ENCODE measurements at places on chromosomes 1 and 21.

GRCh38 chr1:82549841-82550240 is 749.1 kb downstream of the ADGRL2 start:
- DNase-seq = no peak

- no peak for DNase-seq
These were observed 50.3 kb downstream of the B3GALT5 start for GRCh38 chr21:39663066-39663465.

DNA sequence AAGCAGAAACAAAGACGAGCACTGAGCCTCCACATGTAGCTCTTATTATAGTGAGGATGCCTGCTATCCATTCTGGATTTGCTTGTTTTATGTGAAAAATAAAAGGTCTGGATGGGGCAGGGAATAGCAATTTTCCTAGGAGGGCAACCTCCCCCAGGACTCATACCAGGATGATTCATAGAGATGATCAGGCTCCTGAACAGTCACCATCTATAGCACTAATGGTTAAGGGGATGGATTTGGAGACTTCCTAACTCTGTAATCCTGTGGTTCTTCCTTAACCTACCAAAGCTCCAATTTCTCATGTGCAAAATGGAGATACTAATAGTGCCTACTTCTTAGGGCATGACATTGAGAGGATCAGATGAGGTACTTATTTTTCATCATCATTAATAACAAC is 34.5 kb upstream of the CD58 start:
- no peak for DNase-seq

DNA sequence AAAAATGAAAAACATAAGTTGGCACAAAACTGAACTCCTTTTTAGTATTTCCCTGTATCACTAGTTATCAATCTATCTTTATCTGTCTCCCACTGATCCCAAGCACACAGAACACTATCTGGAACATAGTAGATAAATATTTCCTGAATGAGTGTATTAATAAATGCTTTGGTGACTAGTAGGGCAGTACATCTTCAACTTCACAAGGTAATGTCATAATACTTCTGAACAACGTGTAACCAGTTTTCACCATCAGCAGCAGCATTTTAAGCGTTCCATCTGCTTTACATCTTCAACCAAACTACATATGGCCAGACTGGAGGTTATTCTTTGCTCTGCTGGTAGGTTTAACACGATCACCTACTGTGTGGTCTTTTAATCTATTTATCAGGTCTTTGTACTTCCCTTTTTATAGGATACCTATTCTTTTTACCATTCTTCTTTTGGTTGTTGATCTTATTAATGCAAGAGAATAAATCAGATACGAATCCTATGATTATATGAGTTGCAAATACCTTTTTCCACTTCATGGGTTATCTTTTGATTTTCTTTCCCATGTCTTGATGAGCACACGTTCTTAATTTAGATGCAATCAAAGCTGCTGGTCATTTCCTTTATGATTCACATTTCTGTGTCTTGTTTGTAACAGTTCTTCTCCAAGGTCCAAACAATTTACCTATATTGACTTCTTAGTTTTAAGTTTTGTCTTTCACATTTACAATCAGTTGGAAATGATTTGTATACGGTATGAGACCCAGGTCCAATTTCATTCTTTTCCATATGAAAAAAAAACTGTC is 16.3 kb downstream of the GPBP1L1 start:
- no peak for DNase-seq

DNA sequence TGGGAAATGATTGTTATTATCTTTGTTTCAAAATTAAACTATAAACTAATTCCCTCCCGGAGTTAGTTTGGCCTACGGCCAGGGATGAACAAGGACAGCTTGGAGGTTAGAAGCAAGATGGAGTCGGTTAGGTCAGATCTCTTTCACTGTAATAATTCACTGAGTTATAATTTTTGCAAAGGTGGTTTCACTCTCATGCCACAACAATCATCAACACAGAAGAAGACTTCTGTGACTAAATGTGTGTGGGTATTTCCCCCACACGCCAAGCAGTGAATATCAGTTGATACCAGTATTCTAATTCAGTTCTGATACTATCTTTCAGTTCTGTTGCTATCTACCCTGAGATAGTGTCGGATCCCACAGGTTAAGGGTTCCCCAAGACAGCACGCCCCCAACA is 215.1 kb downstream of the S1PR1 start:
- DNase-seq = no peak

- DNase-seq = no peak
These were observed 4.1 kb downstream of the ATP2B4 start for GRCh38 chr1:203630697-203631096.

DNA sequence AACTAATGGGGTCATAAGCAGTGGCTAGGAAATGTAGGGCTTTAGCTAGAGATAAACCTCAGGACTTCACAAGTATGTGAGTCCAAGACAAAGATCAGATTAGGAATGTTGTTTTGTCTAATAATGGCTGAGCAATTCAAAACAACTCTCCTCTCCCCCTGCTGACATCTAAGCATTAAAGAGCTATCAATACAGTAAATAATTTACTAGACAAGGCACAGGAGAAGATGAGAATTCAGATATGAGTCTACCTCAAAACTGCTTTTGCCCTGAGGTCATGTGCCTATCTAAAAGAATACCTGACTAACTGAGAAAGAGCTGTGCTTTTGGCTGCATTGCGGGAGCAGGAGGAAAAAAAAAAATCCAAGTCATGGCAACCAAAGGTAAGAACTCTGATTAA is 86.8 kb downstream of the SPATA17 start:
- DNase-seq = no peak

GRCh38 chr1:199172171-199173124 is 533.6 kb downstream of the PTPRC start:
- no peak for DNase-seq

GRCh38 chr1:153032677-153033308 is 1.8 kb downstream of the SPRR1B start:
- DNase-seq = peak; percentile 88

DNA sequence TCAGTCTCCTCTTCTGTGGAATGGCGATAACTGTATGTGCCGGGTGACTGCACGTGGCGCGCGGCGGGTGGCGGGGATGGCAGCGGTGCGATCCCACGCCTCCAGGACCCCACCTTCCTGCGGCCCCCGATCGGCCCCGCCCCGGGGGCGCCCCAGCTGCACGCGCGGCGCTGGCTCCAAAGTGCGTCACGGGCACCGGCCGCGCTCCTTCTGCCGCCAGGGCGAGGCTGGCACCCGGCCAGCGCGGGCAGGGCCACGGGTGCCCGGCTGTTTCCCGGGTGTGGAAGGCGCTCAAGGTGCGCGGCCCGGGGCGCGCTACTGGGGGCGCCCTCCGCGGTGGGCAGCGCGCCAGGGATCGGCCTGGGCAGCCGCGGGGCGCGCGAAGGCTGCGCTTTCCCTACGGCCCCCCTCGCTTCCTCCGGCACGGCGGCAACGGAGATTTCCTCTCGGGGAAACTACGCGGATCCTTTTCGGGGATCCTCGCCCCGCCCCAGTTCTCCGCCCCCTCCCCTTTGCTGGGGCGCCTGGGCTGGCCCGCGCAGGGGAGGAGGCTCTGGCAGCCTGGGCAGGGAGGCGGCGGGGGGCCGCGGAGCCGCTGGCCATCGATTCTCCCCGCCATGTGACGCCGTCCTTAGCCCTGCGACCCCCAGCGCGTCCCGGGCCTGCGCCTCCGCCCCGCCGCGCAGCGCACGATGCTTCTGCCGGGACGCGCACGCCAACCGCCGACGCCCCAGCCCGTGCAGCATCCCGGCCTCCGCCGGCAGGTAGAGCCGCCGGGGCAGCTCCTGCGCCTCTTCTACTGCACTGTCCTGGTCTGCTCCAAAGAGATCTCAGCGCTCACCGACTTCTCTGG is at the start of gene EVA1C:
Gene EVA1C, plus strand, starts transcription at position 545 of the 853 bp plus-strand sequence. Its CDS starts 148 bp downstream, at position 693.
- peak; percentile 57 for DNase-seq

DNA sequence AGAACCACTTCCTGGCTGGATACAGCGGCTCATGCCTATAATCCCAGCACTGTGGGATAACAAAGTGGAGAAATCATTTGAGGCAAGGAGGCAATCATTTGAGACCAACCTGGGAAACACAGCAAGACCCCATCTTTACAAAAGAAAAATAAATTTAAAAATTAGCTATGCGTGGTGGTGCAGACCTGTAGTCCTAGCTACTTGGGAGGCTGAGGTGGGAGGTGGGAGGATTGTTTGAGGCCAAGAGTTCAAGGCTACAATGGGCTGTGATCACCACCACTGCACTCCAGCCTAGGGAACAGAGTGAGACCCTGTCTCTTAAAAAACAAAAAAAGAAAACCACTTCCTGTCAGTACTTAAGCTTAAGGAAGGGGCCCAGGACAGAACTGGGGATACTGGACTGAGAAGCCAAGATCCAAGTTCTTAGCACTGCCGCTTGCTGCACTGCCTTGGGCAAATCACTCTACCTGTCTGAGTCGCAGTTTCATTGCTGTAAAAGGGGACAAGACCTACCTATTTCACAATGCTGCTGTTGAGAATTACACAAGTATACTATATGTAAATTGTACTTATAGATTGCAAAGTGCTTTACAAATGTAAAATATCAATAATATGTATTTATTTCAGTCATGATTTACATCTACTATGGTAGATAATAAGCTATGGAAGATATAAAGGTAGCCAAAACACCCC is 154.9 kb downstream of the RERE start:
- no peak for DNase-seq

DNA sequence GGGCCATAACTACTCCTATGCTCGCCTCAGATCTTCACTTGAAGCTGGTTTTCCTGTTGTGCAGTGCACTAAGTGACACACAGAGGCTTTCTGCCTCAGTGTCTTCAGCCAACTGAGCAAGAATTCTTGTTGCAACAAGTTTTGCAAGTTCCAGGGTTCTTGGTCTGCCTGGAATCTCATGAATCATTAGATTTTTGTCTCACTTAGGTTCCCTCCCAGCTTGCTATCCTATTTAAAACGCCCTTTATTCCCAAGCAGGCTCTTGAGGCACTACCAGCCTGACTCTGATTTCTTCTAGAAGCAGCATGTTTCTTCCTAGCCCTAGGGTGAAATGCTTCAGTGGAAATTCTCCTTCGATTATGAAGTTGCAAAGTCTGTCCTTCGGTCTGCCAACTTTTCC is 158.8 kb downstream of the C1orf21 start:
- peak; percentile 69 for DNase-seq

DNA sequence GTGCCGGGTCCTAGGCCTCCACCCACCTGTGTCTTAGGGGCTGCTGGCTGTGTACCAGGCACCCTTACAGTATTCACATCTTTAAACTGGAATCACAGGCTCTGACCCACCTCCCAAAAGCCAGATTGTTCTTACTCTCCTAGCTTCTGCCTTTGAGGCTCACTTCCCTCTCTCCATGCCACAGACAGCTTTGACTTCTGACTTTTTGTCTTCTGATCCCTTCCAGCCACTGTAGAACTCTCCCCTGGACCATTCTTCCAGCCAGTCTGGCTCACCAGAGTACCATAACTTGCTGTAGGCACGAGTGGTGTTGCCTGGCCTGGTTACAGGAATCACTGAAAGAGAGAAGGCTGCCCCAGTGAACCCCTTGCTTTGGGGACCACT is 58.1 kb upstream of the STUM start:
- no peak for DNase-seq

DNA sequence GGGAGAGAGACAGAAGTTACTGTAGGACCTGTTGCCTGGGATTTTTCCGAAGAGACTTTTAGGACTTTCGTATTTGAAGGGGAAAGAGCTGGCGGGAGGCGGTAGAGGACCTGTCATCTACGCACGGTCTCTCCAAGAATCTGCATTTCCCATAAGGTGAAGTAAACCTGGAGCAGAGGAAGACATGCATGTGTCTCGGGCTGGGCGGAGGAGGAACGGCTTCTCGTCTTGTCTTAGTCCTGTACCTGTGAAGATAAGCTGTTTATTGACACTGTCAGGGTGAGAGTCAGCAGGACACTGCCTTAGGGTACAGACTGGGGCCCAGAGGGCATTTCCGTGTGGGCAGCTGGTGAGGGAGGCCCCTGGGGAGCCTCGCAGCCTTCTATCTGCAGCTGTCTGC is 123.4 kb upstream of the COL6A1 start:
- DNase-seq = no peak

- DNase-seq = no peak
These were observed 7.0 kb downstream of the INSRR start for GRCh38 chr1:156851779-156852417.

GRCh38 chr21:46097336-46098293 is at the start of gene COL6A2:
Gene COL6A2 (plus strand): TSS chr21:46098112.
- DNase-seq = peak; percentile 59

DNA sequence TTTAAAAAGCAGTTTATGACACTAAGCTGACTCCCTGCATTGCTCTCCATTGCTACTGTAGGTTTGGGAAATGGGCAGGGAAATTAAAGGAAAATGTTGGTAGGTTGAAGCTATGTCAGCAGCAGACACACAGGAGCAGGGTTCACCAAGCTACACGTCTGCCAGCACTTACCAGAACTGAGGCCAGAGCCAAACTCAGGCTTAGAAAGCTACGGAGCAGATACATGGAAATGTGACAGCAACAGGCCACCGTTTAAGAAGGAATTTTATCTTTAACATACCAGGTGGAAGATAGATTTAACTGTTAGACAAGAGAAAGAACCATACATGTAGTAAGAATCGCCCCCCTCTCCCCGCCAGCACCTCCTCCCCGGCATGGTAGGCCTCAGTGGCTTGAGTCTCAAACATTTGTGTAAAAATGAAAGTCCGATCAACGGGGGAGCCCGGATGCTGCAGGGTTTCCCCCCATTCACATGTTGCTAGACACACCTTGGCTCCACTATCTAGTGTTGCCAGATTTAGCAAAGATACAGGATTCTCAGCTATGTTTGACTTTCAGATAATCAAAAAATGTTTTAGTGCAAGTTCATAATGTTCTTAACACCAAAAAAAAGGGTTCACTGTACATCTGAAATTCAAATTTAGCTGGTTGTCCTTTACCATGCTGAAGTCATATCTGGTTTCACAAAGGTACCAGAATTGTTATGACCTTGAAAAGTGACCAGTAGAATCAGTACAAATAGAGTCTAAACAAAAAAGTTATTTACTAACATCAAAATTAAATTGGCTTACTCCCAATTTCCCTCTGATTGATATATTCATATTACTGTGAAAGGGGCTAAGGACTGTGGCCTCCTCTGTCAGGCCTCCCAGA is 6.7 kb downstream of the OR2T11 start:
- DNase-seq = no peak

GRCh38 chr1:110581682-110582145 is 24.4 kb downstream of the KCNA2 start:
- DNase-seq = no peak

DNA sequence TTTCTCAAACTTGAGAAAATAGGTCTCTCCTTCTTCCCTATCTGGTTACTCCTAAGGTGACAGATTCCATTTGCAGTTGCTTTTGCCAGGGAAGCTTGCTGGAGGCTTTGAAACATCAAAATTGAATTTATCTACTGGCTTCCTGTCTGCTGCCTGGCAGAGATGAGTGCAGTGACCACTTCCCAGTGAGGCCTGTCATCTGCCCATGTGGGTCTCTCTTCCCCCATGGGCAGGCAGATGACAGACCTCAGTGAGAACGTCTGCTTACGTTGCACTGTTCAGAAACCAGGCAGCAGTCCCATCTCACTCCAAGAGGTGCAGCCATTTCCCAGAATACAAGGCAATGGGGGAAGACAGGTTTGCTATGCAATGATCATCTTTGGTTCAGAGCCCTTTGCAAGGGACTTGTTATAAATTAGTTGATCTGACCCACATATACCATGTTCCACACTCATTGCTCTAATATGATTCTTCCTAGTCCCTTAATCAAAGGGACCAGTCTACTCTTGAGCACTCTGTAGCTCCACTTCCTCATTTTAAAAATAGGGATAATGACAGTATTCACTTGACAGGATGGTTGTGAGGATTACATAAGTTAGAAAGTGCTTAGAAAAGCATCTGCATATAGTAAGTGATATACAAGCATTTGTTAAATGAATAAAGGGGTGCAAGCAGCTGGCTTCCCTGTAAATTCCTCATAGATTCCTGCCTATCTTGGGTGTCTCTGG is 10.6 kb downstream of the PGBD5 start:
- DNase-seq = no peak

- peak; percentile 74 for DNase-seq
These were observed 468.7 kb downstream of the ADGRL2 start for GRCh38 chr1:82269431-82269830.

Measured in RWPE1 (cell line).